Transverse colon (tissue), 4 donors: ENCODE measurements at places on chromosomes 16 and 17.

DNA sequence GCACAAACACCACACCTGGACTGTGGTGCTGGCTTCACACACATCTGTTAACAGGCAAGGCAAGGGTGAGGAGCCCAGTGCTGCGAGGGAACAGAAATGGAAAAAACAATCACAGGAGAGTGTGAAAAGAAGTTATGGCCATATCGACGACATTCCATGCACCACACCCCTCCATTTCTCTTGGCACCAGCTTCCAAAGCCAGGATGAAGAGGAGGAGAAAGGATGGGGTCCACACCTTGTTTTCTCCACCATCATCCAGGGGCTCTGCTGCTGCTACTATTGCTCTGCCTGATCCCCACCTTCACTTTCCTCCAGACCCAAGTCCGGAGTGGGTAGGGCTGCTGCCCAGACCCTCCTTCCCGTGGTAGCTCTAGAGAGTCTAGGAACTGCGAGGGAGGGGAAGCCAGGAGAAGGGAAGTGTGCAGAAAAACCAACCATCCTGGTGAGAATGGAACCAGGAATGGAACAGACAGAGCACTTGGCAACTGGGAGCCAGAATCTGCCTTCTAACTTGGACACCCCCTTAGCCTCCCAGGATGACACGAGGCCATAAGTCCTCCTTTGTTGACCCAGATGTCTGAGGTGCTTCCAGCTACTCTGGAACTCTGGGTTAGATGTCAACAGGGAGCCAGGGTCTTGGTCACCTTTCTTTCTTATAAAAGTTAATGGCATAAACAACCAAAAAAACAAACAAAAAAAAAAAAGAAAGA lies 1.2 kb upstream of the PROCA1 start:
- no peaks in the 10 kb centered on the region for H3K36me3 ChIP-seq
- peak overlapping the region; percentile 92 for H3K27ac ChIP-seq
- peaks cover 14% of the 10 kb centered on the region for H3K27me3 ChIP-seq
- H3K4me1 ChIP-seq = peaks cover 35% of the 10 kb centered on the region
- no peak overlapping the region for H3K4me3 ChIP-seq

- H3K27me3 ChIP-seq = no peaks in the 10 kb centered on the region
- H3K27ac ChIP-seq = peak overlapping the region; percentile 72
- no peak overlapping the region for H3K4me3 ChIP-seq
- no peaks in the 10 kb centered on the region for H3K36me3 ChIP-seq
- peak; percentile 67 for DNase-seq
- peaks cover 36% of the 10 kb centered on the region for H3K4me1 ChIP-seq
Measured at GRCh38 chr17:17849147-17849820, 12.5 kb upstream of the SREBF1 start.

DNA sequence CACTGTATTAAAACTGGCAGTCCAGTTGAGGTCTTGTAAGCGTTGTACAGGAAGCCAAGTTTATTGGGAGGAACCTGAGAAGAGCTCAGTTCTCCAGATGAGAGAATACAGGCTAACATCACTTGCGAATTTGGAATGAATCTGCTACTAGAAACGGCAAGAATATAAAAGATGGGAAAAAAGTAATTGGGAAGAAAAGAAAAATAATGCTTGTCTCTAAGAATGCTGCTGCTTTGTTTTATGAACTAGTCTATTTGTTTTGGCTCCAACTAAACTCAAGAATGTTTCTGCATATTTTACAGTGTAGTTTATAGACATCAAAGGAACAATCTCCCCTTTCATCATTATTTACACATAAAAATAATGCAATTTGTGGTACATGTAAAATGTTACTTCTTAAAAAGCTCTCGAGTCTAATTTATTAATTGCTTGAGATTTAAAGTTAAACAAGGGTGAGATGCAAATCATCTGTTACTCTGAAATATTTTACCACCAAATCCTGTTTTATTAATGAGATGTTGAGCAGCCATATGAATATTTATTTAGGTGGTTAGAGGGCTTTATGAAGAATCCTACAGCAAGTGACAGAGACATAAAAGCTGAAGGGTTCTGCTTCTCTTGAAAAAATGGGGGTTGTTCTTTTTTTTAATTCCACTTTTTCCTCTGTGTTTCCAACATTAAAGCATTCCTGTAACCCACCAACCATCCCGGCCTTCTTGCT lies 162.1 kb upstream of the AXIN2 start:
- no peak overlapping the region for H3K27ac ChIP-seq
- H3K36me3 ChIP-seq = no peaks in the 10 kb centered on the region
- no peaks in the 10 kb centered on the region for H3K27me3 ChIP-seq
- no peak overlapping the region for H3K4me3 ChIP-seq
- peaks cover 4% of the 10 kb centered on the region for H3K4me1 ChIP-seq

DNA sequence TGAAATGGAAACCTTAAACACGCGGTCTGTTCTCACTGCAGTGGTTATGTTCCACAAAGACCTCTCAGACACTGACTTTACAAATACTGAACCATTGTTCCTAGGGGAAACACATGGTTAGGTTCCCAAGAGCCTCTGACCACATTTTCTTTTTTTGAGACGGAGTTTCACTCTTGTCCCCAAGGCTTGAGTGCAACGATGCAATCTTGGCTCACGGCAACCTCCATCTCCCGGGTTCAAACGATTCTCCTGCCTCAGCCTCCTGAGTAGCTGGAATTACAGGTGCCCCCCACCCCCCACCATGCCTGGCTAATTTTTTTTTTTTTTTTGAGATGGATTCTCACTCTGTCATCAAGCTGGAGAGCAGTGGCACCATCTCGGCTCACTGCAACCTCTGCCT lies 179.7 kb downstream of the RBFOX3 start:
- H3K4me1 ChIP-seq = no peaks in the 10 kb centered on the region
- H3K36me3 ChIP-seq = no peaks in the 10 kb centered on the region
- H3K27me3 ChIP-seq = peaks cover 5% of the 10 kb centered on the region
- no peak overlapping the region for H3K27ac ChIP-seq

- H3K36me3 ChIP-seq = no peaks in the 10 kb centered on the region
- no peak overlapping the region for H3K27ac ChIP-seq
- DNase-seq = no peak
- no peaks in the 10 kb centered on the region for H3K27me3 ChIP-seq
- no peak overlapping the region for H3K4me3 ChIP-seq
- no peaks in the 10 kb centered on the region for H3K4me1 ChIP-seq
Measured at GRCh38 chr16:76879420-76879819, 311.6 kb upstream of the MON1B start.

- H3K36me3 ChIP-seq = no peaks in the 10 kb centered on the region
- H3K4me3 ChIP-seq = no peak overlapping the region
- H3K4me1 ChIP-seq = no peaks in the 10 kb centered on the region
- peak; percentile 28 for DNase-seq
- peak overlapping the region; percentile 52 for H3K27ac ChIP-seq
- H3K27me3 ChIP-seq = no peaks in the 10 kb centered on the region
Measured at GRCh38 chr17:15384142-15384787, 42.9 kb upstream of the TEKT3 start.

DNA sequence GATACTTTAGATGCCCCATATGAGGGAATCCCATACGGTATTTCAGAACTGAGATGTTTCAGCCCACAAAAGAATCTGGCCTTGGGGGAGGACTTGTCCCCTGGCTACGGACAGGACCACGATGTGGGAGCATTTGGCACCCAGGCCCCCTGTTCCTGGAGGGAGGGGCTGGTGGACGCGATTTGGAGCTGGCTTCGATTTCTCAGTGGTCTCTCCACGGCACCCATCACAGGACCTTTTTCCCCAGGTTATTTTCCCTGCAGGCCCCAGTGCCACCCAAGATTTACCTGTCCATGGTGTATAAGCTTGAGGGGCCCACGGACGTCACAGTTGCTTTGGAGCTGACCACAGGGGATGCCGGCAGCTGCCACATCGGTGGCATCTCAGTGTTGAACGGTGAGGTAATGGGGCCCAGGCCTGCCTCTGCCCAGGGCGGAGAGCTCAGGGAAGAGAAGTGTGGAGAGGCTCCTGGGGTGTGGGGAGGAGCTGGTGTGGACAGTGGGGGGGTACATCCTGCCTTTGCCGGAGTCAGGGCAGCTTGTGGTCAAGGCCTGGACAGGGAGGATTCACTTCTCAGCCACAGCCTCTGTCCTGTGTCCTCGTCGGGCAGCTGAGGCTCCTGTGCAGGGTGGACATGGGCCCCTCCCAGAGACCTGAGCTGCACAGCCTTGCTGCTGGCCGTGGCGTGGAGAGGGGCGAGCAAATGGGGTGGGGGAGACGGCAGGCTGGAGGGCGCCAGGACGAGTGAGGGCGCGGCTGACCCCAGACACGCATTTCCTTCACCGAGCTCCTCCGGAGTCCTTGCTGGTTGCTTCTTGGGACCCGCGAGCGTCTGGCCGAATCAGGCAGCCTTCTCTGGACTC lies 9.9 kb downstream of the ENGASE start:
- DNase-seq = no peak
- no peak overlapping the region for H3K4me3 ChIP-seq
- H3K36me3 ChIP-seq = no peaks in the 10 kb centered on the region
- no peak overlapping the region for H3K27ac ChIP-seq

DNA sequence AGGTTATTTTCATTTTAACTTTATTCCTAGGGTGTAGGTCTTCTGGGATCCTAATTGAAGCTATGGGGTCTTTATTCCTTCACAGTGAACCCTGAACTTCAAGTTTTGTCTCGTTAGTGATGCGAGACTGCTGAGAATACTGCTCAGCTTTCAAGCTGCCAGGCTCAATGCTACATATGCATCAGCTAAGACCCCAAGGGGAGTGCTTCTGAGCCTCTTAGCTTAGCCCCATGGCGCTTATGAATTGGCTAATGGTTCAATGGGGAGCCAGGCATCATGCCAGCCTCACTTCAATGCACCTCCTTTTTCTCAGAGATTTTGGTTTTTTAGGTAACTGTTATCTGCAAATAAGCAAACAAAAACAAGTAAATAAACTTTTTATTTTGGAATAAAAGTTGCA lies 94.1 kb upstream of the SIAH1 start:
- H3K4me1 ChIP-seq = no peaks in the 10 kb centered on the region
- no peaks in the 10 kb centered on the region for H3K36me3 ChIP-seq
- no peak overlapping the region for H3K4me3 ChIP-seq
- no peak overlapping the region for H3K27ac ChIP-seq

DNA sequence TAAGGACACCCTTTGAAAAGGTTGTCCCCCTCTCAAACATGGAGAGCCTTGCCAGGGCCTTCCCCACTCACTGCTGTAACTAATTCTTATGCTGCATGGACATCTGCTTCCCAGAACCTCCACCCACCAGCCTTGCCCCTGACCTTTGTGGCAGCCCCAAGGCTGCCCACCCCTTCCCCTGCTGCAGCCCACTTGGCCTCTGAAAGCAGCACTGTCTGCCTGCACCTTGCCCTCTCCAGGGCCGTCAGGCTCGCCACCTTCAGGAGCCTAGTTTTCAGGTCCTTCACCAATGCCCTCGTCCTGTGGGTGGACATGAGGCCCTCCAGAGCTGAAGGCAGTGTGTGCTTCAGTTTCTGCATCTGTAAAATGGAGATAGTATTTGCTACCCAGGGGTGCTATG lies 2.7 kb upstream of the CORO1A start:
- no peaks in the 10 kb centered on the region for H3K36me3 ChIP-seq
- H3K4me3 ChIP-seq = no peak overlapping the region
- H3K4me1 ChIP-seq = peaks cover 3% of the 10 kb centered on the region
- no peaks in the 10 kb centered on the region for H3K27me3 ChIP-seq
- no peak overlapping the region for H3K27ac ChIP-seq
- DNase-seq = no peak

DNA sequence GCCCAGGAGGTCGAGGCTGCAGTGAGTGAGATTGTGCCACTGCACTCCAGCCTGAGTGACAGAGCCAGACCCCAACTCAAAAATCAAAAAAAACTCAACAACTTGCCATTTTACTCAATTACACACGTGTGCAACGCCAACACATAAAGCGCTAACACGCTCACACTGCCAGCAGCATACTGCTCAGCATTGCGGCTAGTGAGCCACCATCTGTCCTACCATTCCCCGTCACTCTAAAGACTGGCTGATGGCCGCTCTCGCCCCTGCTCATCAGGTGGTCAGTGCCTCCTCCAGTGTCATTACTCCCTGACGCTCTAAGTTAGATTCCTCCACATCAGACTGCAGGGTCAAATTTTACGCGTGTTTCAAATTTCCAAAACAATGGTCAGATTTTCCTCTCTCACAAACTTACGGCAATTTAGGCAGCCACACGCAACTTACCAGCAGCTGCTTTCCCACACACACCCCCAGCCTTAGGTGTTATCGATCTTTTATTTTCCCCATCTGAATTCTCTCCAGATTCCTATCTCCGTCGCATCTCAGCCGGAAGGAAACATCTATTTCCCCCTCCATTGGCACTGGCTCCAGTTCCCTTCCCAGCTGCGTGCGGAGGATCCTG lies 240.8 kb downstream of the C16orf95 start:
- H3K4me3 ChIP-seq = no peak overlapping the region
- peaks cover 5% of the 10 kb centered on the region for H3K27me3 ChIP-seq
- no peak overlapping the region for H3K27ac ChIP-seq

GRCh38 chr16:75099738-75100602 lies 16.6 kb downstream of the LDHD start:
- no peaks in the 10 kb centered on the region for H3K27me3 ChIP-seq
- peak overlapping the region; percentile 58 for H3K27ac ChIP-seq
- no peak overlapping the region for H3K4me3 ChIP-seq
- no peaks in the 10 kb centered on the region for H3K36me3 ChIP-seq

GRCh38 chr17:32520104-32520701 lies 33.4 kb downstream of the CDK5R1 start:
- H3K27ac ChIP-seq = no peak overlapping the region
- H3K4me3 ChIP-seq = no peak overlapping the region
- peak; percentile 38 for DNase-seq
- H3K36me3 ChIP-seq = no peaks in the 10 kb centered on the region
- no peaks in the 10 kb centered on the region for H3K27me3 ChIP-seq

DNA sequence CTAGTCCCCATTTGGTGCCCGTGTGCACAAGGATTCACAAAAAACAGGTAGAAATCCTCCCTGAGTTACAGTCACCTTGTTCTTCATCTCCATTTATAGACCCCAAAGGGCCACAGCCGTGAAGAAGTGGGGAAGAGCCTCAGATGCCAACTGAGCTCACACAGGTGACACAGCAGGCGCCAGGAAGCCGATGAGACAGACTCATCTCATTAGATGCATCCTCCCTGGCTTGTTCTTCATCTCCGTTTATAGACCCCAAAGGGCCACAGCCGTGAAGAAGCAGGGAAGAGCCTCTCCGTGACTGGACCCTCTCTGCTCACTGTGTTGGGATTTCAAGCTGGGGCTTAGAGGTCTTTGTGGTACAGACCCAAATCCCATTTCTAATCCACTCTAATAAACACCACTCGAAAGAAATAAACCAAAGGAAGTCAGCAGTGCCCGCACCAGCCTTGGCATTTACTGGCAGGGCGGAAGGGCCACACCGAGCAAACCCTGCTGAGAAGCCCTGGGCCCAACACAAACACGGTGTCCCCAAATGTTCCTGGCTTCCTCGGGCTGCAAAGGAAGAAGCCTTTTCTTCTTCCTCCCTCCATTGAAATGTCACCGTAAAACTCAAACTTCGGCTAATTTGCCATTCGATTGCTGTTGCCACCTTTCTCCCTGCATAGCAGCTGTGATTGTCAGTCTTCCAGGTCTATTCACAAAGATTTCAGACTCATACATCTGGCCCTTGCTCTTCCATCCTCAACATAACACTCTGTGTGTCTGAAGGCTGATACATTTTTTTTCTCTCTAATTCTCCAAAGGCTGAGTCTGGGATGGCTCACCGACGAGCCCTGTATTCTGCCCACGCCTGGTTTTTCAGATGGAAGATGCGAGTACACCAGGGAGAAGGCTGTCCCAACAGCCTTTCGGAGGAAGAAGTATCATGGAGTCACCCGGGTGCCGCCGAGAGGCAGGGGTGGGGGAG lies 44.9 kb upstream of the DOC2B start:
- no peak for DNase-seq
- H3K4me1 ChIP-seq = no peaks in the 10 kb centered on the region
- H3K27ac ChIP-seq = no peak overlapping the region
- no peaks in the 10 kb centered on the region for H3K36me3 ChIP-seq
- no peaks in the 10 kb centered on the region for H3K27me3 ChIP-seq
